ENCODE measurements at places on chromosomes 5 and 9.

DNA sequence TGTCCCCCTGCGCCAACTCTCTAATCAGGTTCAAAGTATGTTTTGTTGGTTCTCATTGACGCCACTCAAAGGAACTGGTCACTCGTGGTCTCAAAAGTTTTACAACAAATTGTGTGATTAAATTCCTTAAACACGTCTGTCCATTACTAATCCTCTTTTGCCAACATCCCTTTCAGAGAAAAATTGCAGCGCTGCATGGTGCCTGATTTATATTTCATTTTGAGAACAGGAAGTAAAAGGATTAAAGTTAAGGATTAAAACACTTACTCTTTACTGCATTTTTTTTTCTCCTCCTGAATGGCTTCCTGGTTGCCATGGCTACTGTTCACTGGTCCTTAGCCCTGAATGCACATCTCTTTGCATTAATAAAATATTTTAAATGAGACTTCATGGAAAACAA is 383.5 kb downstream of the GLIS3 start:
- DNase-seq = no peak

DNA sequence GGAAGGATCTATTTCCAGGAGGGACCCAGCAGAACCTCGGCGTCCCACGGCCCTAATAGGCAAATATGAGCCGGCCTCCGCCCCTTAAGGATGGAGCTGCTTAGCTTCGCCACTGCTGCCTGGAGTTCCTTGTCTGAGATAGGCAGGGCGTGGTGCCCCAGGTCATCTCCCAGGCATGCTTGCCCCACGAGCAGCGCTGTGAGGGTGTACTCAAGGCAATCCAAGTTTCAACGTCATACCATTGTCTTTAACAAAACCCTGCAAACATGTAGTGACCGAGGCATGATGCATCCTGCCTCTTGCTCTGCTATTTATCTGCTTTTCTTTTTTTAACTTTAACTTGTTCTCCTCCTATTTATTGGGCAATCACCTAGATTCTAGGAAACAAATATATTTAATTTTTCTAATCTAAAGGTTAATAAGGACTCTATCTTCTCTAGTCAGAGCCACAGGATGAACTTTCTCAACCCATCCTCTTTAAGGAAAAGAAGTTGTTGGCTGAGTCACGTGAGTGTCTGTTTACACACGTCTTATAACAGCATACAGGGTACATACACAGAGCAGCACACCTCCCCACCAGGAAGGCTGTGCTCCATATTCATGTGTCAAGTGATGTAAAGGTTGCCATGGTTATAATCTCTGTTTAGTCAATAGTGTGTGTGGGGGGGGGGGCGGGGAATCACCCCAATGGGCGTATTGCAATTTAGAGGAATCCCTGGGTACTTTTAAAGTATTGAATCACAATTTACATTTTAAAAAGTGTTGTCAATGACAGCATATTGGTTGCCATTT is 27.3 kb upstream of the ZSWIM6 start:
- DNase-seq = no peak

DNA sequence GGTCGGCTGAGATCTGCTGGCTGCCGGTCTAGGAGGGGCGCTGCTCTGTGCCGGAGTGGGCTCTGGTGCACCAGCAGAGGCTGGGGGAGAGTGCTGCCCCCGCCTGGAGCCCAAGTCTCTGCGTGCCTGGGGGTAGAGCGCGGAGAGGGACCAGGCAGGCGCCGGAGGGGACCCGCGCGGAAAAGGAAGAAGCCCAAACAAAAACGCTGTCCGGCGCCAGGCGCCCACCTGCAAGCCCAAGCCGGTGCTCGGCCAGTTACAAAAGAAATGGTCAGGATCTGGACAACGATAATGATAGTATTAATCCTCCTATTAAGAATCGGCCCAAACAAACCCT is 571 bp upstream of the S1PR3 start:
- peak; percentile 83 for DNase-seq

- no peak for DNase-seq
These were observed 78.0 kb upstream of the LHFPL2 start for GRCh38 chr5:78726571-78726970.

- no peak for DNase-seq
These were observed 903.8 kb downstream of the EFNA5 start for GRCh38 chr5:106766916-106767315.

DNA sequence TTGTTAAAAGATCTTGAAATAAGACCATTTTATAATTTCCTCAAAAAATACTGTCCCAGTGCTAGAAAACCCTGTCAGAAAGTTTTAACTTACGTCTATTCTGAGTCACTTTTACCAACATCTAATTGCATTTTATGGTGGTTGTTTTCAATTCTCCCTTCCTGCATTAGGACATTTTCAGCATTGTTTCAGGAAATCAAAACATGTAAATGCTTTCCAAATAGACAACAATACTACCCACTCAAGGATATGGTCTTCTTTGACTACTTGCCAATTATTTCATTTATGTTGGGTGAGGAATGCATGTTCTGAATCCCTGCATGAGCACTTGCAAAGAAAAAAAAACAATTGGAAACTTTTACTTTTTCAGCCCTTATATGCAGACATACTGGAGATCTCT is 284.6 kb upstream of the PDE4D start:
- no peak for DNase-seq

All from right kidney (tissue), 9 donors.